ENCODE measurements at places on chromosomes 1 and 21.

GRCh38 chr1:242569867-242570266, 45.4 kb upstream of the PLD5 start:
- no peak for DNase-seq

GRCh38 chr1:2566101-2567045, 10.2 kb downstream of the TNFRSF14 start:
- no peak for DNase-seq

DNA sequence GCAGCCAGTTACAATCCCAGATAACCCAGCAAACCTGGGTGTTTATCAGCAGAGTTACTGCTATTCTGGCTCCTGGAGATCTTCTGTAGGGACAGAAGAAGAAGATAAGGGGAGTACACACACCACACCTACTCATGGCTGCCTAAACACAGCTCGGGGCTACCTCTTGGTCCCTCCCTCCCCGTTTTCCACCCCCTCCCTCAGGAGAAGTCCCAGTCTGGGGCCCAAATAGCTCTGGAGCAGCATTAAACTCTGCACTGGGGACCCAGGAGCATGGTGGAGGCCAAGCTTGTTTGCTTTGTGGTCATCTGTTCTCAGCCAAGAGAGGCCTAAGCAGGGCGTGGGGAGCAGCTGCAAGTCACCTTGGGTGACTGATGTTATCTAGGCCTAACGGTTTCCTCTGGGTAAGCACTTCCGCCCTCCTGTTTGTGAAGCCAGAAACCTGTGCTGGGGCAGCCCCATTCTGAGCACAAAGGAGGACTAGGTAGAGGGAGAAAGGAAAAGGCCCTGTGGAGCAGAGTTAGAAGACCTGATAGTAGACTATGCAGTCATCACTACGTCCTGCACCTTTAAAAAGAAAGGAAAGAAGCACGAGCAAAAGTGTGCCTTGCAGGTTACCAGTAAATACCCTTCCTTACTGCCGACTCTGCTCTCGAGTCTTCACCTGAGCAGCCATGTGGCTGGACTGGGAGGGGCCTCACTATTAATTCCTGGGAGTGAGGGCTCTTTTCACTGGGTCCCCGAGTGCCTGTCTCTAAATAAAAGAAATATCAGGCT, 2.0 kb upstream of the RCSD1 start:
- DNase-seq: peak; percentile 60

DNA sequence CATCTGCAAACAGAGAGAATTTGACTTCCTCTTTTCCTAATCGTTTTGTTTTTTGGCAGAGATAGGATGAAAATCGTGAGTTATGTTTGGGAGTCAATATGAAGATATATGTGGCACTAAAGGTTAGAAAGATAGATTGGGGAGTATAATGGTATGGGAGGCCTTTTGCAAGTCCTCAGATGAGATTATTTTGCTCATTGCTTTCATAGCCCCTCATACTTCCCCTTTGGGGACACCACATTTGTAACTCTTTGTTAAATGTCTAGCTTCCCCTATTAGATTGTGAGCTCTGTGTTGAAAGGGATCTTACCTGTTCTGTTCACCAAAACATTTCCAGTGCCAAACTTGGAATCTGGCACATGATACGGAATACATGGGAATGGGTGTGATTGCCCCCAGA, 30.2 kb downstream of the RAVER2 start:
- DNase-seq: no peak

DNA sequence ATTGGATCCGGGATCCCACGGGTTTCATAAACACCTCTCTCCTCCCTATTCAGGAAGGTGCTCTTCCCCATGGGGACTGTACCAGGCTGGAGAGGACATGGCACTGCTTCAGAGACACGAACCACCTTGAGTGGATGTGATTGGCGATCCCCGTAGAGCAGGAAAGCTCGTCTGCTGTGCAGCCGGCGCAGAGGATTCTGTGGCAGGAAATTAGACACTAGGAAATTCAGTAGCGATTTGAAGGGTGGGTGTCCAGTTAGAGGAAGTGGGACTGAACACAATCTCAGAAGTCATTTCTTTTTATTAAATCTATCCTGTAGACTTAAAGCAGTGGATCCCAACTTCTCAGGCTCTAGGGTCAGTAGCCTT, 767 bp downstream of the PDIK1L start:
- no peak for DNase-seq

DNA sequence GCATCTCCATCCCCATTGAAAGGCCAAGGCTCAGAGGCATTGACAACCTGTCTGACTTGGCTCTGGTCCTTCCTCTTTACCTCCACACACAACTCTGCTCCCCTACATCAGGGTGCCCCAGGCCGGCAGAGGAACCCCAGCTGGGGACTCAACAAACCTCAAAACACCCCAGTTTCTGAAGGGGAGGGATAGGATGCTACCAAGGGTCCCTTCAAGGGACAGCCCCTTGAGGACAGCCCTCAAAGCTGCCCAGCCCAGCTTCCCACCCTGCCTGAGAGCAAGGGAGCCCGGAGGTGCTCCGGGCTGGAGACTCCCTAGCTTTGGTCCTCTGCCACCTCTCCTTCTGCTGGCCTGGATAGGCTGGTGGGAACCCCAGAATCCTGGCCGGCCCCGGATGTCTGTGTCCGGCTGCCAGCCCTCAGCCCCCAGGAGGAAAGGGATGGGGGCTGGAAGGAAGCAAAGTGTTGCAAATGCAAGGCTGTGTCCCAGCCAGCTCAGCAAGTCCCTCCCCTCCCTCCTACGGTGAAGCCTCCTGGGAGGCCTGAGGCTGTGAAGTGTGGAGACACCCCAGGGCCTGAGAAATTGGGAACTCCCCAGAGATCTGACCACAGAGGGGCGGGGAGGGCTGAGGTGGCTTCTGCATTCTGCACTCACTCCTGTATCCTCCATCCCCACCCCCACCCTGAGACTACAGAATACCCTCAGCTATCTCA, 1.1 kb upstream of the MARCKSL1 start:
- peak; percentile 51 for DNase-seq

DNA sequence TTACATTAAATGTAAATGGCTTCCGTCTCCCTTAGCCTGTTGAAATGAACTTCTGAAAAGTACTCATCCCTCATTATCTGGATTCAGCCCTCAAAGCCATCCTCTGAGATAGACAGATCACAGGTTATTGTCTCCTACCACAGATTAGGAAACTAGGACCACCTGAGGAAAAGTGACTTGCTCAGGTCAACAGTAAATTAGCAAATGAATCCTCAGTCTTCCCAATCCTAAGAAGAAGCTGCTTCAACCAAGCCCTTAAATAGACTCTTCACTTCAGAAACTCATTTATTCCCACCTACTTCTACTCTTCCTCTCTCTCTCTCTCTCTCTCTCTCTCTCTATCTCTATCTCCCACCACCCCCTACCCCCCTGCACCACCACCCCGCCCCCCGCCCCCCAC, 152.3 kb downstream of the DMRTA2 start:
- DNase-seq: no peak

DNA sequence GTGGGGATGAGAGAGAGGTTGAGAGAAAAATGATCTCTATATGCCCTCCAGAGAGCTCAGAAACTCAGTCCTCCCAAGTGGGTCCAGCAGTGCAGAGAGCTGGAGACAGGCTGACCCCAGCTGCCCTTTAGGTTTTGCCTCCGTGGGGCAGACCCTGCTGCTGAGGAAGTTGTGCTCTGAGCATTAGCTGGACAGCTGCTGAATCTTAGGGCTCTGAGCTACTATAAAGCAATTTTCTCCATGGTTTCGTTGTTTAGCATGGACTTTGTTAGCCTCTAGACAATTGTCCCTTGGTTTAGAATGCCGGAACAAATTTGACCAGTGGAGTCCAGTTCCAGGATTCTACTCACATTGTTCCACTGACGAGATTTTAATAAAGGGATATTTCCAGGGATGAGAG, 22.1 kb downstream of the BATF3 start:
- no peak for DNase-seq

GRCh38 chr1:218361298-218362065, 16.3 kb downstream of the TGFB2 start:
- DNase-seq: no peak

- DNase-seq: no peak
These were observed 7.8 kb downstream of the SNAP47 start for GRCh38 chr1:227742738-227743715.

GRCh38 chr1:9248341-9249262, 14.0 kb downstream of the H6PD start:
- DNase-seq: no peak

DNA sequence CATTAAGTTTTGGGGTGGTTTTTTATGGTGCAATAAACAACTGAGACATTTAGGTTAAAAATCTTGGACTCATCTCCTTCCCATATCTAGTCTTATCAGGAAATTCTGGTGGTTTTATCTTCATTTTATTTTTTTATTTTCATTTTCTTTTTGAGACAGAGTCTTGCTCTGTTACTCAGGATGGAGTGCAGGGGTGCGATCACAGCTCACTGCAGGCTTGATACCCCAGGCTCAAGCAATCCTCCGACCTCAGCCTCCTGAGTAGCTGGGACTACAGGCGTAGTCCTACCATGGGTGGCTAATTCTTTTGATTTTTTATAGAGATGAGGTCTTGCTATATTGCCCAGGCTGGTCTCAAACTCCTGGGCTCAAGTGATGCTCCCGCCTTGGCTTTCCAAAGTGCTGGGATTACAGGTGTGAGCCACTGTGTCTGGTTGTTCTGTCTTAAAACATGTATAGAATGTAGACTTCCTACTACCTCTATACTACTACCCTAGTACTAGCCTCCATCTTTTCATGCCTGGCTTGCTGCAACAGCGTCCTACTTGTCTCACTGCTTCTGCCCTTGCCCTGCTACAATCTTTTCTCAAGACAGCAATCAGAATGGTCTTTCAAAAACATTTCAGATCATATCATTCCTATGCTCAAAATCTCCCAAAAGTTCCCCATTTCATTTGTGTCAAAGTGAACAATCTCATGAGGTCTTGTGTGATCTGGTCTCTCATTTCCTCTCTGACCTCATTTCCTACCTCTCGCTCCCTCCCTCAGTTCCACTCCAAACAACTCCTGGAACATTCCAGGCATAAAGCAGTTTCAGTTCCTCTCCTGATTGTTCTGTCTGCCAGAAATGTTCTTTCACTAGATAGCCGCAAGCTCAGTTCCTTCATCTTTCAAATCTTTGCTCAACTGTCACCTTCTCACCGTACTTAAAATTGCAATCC, 5.9 kb upstream of the FCGR2A start:
- DNase-seq: no peak

- DNase-seq: no peak
These were observed 115.0 kb downstream of the RERE start for GRCh38 chr1:8702472-8702849.

Data from activated CD4-positive, alpha-beta T cell treated with anti-CD3 and anti-CD28 coated beads for 4 hours (primary cell).